ENCODE measurements at places on chromosomes 4 and X.
A peak's percentile ranks its signal among the peaks of the same experiment; 100 is the strongest.

DNA sequence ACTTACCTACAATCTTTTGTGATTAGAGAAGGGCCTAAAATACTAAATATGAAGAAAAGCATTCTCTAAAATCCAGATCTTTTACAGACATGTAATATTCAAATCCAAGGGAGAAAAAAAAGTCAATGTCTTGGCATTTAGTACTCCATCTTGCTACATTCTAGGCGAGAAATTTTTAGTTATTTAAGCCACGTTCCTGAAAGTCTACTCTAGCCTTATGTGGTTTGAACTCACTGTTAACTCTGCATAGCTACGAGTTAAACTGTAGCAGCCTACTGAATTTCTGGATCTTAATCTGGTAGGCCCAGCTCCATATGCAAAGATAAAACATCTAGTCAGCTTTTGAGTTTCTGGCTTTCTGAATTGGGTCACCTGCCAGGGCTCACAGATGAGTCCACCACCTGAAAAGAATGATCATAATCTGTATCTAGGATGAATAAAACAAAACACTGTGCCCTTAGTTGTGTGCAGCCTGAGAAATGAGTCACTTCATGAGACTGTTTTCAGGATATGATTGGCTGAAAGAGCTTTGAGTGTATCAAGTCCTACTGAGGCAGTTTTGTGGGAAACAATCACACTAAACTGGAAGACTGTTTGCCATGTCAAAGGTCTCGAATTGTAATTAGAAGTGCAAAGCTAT lies 3.2 kb upstream of the NEK1 start:
- no peak for DNase-seq

GRCh38 chr4:182925298-182925757 lies 8.1 kb upstream of the DCTD start:
- peak; percentile 50 for DNase-seq

DNA sequence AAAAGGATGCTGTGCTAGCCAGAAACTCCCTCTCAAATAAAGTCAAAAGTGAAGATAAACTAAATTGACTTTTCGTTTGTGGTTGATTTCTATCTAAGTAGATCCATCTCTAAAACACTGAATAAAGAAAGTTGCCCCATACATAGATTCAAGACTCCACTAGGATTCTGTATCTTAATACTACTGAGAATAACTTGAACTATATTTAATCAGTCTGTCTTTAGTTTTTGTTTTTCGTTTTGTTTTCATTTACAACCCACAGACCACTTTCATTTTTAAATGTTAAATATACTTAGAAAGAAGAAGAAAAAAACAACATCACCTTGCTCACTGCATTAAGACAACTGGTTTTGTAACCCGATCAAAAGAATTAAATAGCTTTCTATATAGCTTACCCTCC lies 655.0 kb downstream of the RPA4 start:
- no peak for DNase-seq

- DNase-seq, result no peak
Observed at GRCh38 chrX:12390301-12390700, 252.0 kb downstream of the FRMPD4 start.

GRCh38 chrX:21757960-21758359 lies at the start of gene SMPX:
TSS of gene SMPX (minus strand) at chrX:21758116. CDS start at chrX:21754290, 3,826 bp downstream.
- DNase-seq, result no peak

DNA sequence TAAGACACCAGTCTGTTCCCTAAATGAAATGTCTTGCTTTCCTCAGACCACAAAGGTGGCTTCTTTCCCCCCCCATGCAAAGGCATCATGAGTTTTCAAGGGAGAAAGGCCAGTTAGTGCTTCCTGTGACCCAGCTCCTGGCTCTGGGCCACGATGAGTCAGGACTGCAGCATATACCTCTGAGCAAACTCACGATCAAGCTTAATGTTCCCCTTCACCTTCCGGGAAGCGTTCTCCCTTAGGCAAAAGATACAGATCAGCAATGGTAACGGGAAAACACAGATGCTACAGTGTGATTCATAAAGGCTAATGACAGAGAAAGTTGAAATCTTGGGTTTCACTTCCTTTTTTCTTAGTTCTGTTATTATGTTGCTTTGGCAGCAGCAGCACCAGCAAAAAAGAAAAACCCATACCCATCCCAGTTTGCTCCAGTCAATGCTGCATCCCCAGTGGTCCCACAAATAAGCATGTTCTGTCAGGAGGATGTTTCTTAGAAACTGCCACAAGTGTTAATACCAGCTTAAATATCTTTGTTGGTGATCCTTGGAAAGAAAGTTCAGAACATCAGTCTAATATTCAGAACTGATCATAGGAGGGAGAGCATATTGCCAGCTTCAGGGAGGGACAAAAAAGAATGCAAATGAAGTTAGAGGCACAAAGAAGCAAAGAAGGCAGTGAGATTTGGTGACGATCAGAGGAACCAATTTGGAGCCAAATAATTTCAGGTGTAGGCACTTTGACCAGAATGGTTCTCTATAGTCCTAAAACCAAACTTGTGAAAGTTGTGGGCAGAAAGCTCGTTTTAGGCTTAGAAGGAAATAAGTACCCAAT lies 41.2 kb downstream of the LONRF3 start:
- peak; percentile 5 for DNase-seq

DNA sequence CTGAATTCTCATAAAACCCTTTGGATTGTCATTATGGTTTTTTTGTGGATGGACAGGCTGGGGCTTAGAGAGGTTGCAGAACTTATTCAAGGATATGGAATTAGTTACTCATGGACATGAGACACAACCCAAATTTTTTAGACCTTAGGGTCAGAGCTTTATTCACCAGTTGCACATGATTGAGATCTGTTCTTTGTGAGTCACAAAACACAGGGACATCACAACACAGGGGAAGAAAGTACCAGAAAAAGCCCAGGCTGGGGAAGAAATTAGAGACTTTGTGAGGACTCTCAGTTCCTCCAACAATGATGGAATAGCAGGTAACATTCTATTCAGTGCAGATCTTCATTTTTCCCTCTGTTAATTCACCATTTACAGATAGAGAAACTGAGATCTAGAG lies 602.4 kb upstream of the CPEB2 start:
- no peak for DNase-seq

GRCh38 chr4:8383451-8384160 lies 56.9 kb downstream of the ACOX3 start:
- DNase-seq, result no peak

DNA sequence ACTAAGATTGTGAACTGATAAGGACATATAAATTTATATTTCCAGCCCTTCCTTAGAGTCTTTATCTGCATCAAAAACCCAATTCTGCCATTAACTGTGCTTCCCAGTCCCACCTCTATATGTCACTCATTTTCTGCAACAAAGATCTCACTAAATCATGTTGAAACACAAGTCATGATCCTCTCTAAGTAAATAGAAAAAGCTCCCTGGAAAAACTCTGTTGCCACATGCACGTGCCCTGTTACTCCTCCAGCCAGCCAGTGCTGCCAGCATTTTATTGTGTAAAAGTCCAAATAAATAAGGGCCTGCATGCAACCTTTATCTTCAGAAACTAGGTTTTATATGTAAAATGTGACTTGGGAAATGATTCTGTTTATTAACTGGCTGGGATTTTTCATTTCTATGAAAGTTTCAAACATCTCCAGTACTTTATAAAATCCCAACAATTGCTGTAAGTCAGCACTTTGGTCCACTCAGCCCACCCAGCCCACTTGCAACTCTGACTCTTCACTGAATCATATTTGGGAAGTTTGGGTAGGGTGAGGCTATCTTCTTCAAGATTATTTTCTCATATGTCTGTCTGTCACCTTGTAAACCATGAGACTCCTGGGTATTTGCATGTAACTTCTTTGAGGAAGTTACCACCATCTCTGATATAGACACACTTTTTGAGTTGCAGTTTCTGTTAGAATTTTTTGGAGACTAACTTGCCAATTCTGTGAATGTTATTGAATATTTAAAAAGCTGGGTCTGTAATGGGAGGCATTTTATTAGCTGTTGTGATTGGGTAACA lies 40.0 kb upstream of the SMARCA5 start:
- DNase-seq, result no peak

GRCh38 chr4:85779165-85779564 lies 304.2 kb downstream of the ARHGAP24 start:
- no peak for DNase-seq

GRCh38 chr4:38411092-38411491 lies 252.9 kb upstream of the KLF3 start:
- no peak for DNase-seq

GRCh38 chr4:4672402-4672801 lies 130.6 kb upstream of the STX18 start:
- DNase-seq, result no peak

GRCh38 chr4:57689693-57690205 lies 579.6 kb upstream of the IGFBP7 start:
- no peak for DNase-seq

- DNase-seq, result no peak
Observed at GRCh38 chr4:121584836-121585235, 111.9 kb downstream of the ANXA5 start.
